Sigmoid colon (tissue), 7 donors: ENCODE measurements at places on chromosomes 2 and 18. TPM values are rescaled to one million over a fixed set of nuclear protein-coding genes. Genes with fewer than 3 reads are reported as not detected.

Gene SKA1
- not detected for total RNA-seq

Gene LYG1
- total RNA-seq, result not detected

Gene MROH2A
- not detected for total RNA-seq

Gene VWA3B
- total RNA-seq, result not detected

Gene DNAJC5G
- not detected for total RNA-seq

Gene ABCB11
- not detected for total RNA-seq

GRCh38 chr2:134862674-134863073, 24.3 kb downstream of the ACMSD start:
- no peaks in the 10 kb centered on the region for H3K36me3 ChIP-seq
- no peaks in the 10 kb centered on the region for H3K4me1 ChIP-seq

DNA sequence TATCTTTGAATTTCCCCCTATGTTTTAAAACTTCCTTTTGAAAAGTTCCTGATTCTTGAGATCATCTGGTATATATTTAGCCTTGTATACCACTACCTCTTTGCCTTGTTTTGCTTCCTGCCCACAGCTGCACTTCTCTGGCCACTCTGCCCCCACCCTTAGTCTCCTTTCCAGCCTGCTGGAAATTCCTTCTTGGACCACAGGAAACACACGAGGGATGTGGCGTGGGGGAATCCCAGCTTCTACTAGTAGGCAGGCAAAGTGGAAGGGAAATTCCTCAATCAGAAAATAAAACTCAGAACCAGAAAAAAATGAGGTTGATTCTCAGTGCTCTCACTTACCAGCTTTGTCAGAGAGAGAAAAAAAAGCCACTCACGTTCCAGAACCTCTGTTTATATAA, 13.4 kb downstream of the IL18RAP start:
- no peak for DNase-seq
- H3K4me3 ChIP-seq, result no peak overlapping the region
- no peaks in the 10 kb centered on the region for H3K27me3 ChIP-seq
- no peaks in the 10 kb centered on the region for H3K4me1 ChIP-seq

GRCh38 chr2:195590861-195591205, 66.2 kb upstream of the SLC39A10 start:
- no peak overlapping the region for H3K27ac ChIP-seq
- no peaks in the 10 kb centered on the region for H3K4me1 ChIP-seq
- no peaks in the 10 kb centered on the region for H3K36me3 ChIP-seq
- no peak for DNase-seq
- no peaks in the 10 kb centered on the region for H3K27me3 ChIP-seq

DNA sequence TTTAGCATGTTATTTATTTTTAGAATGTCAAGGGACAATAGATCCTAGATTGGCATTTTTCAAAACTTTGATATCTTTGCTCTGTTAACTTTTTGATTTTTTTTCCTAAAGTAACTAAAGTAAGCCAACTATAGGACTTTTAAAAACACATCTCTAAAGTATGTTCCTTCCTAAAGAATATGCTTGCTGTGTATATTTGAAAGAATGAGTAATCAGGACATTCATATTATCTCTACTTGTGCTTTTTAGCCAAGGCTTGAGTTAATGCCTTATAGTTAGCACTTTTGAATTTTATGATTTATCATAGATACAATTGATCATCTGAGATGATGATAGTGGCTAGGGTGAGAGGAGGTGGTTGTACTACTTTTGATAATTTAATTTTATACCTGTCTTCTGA, 93.6 kb downstream of the BABAM2 start:
- H3K4me1 ChIP-seq, result peaks cover 8% of the 10 kb centered on the region
- no peak for DNase-seq
- H3K27ac ChIP-seq, result no peak overlapping the region
- H3K4me3 ChIP-seq, result no peak overlapping the region
- no peaks in the 10 kb centered on the region for H3K27me3 ChIP-seq
- no peaks in the 10 kb centered on the region for H3K36me3 ChIP-seq

GRCh38 chr2:151918308-151918707, 90.1 kb upstream of the ARL5A start:
- no peak overlapping the region for H3K27ac ChIP-seq
- no peak for DNase-seq
- H3K27me3 ChIP-seq, result no peaks in the 10 kb centered on the region
- H3K4me3 ChIP-seq, result no peak overlapping the region
- H3K4me1 ChIP-seq, result peaks cover 5% of the 10 kb centered on the region
- no peaks in the 10 kb centered on the region for H3K36me3 ChIP-seq

GRCh38 chr2:84989422-84989821, 18.5 kb downstream of the KCMF1 start:
- H3K27ac ChIP-seq, result no peak overlapping the region
- DNase-seq, result no peak
- H3K4me1 ChIP-seq, result peaks cover 63% of the 10 kb centered on the region
- H3K4me3 ChIP-seq, result no peak overlapping the region
